Stimulated activated CD4-positive, alpha-beta T cell treated with anti-CD3 and anti-CD28 coated beads, Interleukin-15, amount 100 ng/mL, for 1 hour (primary cell): ENCODE measurements at places on chromosomes 2 and 18.

GRCh38 chr2:68726608-68727367 is 7.8 kb upstream of the ARHGAP25 start:
- peak; percentile 58 for DNase-seq

- DNase-seq = no peak
Observed at GRCh38 chr2:233091595-233092375, 31.6 kb downstream of the INPP5D start.

DNA sequence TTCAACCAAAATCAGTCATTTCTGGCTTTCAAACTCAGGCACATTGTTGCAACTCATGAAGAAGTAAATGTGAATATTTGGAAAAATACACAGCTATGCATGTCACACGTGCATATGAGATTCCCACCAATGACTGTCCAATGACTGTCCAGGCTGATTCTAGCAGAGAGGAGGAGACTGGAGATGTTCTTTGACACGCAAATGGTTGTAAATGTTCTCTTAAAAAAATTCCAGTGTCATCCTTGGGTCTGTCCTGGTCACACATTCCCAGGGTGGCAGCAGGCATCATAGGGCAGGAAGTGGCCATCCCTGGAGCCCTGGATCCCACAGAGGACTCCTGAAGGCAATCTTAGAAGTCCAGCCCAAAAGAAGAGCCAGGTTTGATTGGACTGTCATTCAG is 40.9 kb downstream of the TWIST2 start:
- no peak for DNase-seq

DNA sequence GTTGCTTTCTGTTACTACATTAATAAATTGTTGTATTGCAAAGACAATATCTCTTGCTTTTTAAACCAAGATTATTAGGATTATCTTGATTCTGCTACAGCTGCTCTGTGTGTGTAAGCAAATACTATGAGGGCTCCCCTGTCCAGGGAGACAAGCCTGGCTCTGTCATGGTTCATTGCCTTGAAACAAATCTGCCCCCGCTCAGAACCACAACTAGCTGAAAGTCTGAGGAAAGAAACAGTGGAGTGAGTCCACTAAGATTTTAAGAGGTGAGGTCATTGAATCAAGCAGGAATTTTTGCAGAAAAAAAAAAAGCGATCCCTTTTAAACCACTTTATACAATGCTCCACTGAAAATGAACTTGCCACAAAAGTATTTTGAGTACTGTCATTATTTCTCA is 30.8 kb upstream of the LRRTM4 start:
- no peak for DNase-seq
